ENCODE measurements at places on chromosomes 11 and 22. TPM values are rescaled to one million over a fixed set of nuclear protein-coding genes. Genes with fewer than 3 reads are reported as not detected.

ART1 gene
- not detected for total RNA-seq

OR51M1 gene
- not detected for total RNA-seq

THY1 gene
- total RNA-seq, result 51.6 TPM

PDE3B gene
- total RNA-seq, result 0.03 TPM

P2RY2 gene
- total RNA-seq, result 6.3 TPM

SCGB1C1 gene
- not detected for total RNA-seq

CHCHD10 gene
- total RNA-seq, result 29.9 TPM

PC gene
- 40.2 TPM for total RNA-seq

GAL gene
- 1.6 TPM for total RNA-seq

NRXN2 gene
- total RNA-seq, result not detected

ZNF280B gene
- total RNA-seq, result 1.3 TPM

BCO2 gene
- 0.17 TPM for total RNA-seq

ANKK1 gene
- total RNA-seq, result 1.4 TPM

KCNK7 gene
- total RNA-seq, result 0.27 TPM

TRIM49 gene
- not detected for total RNA-seq

SLC29A2 gene
- total RNA-seq, result 4.4 TPM

KCNJ11 gene
- not detected for total RNA-seq

GRM5 gene
- total RNA-seq, result 0.04 TPM

OR5M11 gene
- not detected for total RNA-seq

SYCE3 gene
- not detected for total RNA-seq

KCNE3 gene
- 0.07 TPM for total RNA-seq

SLCO2B1 gene
- not detected for total RNA-seq

ESAM gene
- not detected for total RNA-seq

EP300 gene
- 33.6 TPM for total RNA-seq

CHEK1 gene
- 61.0 TPM for total RNA-seq

MN1 gene
- total RNA-seq, result 10.7 TPM

SERPING1 gene
- total RNA-seq, result 13.0 TPM

IFITM10 gene
- 0.14 TPM for total RNA-seq

TBX10 gene
- not detected for total RNA-seq

C22orf42 gene
- total RNA-seq, result not detected

APOL5 gene
- total RNA-seq, result not detected
